Posterior cingulate gyrus (tissue), 11 donors: ENCODE measurements at places on chromosomes 5 and 9.

DNA sequence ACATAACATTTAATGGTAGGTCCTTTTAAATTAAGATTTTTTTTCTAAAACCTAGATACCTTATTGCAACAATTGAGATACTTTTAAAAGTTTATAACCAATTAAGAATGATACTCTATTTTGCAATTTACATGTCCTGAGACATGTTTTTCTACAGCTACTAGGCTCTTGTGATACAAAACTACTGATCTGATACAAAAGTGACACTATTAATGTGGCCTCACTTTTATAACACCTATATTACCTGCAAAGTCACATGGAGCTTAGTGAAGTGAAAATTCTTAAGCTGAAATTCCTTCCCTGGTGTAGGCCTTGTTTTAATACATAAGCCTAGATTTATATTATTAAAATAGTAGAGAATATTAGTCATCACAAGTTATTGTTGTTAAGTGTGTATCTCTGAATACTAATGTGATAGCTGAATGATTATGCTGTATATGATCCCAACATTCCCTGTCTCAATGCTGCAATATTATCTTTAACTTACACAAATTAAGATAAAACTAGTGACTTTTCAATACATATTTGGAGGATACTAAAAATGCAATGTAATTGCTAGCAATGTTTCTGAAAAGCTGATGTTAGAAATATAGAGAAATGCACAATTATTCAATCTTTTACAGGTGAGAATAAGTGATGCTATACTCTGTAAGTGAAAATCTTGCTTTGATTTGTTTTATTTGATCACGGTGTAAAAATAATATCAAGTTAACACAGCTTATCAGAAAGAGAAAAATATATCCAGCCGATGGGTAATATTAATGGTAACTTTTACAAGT, 2.6 kb downstream of the NFIB start:
- DNase-seq = no peak

DNA sequence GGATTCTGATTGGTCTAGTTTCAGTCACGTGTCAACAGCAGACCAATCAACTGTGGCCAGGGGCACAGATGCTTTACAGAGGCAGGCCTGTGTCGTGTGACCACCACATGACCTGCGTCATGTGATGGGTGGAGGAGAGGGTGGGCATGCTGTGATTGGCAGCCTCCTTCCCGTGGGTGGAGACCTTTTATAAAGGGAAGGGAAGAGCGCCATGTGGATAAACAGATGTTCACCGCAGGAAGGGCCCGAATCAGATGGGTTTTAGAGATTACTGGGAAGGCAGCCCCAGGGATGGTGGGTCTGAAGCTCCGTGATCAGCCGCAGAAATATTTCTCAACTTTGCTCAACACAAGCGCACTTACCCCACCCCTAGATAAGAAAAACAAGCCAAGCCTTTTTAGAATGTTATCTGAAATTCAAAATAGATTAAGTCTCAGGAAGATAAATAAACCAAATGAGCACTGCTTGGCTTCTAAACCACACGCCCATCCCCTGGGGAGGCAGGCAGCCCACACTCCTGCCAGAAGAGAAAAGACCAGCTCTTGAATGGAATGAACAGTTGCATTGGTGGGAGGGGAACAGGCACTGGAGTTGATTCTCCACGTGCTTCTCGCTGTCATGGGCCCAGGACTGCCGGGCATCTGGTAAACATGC, 43.6 kb downstream of the ROPN1L start:
- no peak for DNase-seq

DNA sequence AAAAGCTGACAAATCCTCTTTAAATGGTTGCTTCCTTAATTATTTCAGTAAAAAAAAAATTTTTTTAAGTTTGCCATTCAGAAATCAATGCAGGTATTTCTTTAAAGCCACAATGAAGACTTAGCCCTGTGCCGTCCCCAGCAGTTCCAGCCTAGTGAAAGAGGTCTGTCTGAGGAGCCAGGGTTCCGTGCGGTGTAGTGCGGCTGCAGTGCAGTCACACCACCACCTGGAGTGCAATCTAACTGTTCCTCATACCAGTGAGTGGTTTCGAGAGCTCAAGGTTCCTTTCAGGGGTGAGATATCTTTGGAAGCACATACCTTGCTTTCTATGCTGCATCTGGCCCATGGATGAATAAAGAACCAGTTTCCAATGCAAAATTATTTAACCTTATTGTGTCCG, 87.5 kb downstream of the FANCC start:
- DNase-seq = no peak

DNA sequence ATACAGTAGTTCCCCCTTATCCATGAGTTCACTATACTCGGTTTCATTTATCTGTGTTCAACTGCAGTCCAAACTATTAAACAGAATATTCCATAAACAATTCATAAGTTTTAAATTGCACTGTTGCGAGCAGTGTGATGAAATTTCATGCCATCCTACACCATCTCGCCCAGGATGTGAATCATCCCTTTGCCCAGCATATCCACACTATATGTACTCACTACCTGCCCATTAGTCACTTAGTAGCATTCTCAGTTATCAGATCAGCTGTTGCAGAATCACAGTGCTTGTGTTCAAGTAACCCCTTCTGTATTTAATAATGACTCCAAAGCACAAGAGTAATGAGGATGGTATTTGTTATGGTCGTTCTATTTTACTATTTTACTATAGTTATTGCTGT, 51.5 kb downstream of the SHOC1 start:
- no peak for DNase-seq
